ENCODE measurements at places on chromosomes 7 and 10. TPM values are rescaled to one million over a fixed set of nuclear protein-coding genes. Genes with fewer than 3 reads are reported as not detected.

DNA sequence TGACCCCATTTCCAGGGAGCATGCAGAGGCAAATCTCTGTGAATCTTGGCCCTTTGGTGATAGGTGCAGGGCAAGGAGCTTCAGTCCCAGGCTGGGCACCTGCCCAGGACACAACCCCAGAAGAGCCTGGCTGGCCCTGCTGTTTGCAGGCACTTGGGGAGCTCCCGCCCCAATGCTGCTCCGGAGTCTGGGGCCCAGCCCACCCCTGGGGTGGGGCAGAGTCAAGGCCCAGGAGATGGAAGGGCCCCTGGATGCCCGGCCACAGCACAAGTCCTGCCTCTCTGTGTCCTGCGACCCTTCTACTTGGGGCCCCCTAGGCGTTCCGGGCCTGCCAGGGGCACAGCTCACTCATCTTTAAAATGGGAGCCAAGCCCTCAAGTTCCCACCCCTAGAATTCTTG lies 24.7 kb downstream of the PDGFA start:
- peak; percentile 12 for DNase-seq

DNA sequence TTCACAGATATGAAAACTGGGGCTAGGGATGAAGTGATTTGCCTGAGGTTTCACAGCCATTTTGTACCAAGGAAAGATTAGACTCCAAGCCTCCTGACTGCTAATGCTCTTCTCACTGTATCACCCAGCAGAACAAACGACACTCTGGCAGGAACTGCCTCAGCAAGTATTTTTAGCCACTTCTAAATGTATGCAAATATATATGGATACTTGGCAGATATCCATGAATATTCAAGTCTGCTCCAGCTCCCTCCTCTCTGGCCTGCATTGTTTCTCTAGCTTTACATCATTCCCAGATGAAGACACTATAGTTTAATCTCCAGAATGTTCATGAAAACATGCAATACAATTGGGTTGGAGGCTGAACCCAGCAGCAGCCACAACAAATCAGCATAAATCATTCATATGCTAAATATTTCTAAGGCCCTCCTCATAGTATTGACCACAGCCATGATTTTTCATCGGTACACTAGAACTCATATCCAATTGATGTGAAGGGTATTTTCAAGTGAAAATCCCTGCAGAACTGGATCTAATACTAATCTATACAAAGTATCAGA lies 65.5 kb downstream of the HPSE2 start:
- DNase-seq, result no peak

- no peak for DNase-seq
Measured at GRCh38 chr10:122143238-122143841, 127.8 kb upstream of the BTBD16 start.

DNA sequence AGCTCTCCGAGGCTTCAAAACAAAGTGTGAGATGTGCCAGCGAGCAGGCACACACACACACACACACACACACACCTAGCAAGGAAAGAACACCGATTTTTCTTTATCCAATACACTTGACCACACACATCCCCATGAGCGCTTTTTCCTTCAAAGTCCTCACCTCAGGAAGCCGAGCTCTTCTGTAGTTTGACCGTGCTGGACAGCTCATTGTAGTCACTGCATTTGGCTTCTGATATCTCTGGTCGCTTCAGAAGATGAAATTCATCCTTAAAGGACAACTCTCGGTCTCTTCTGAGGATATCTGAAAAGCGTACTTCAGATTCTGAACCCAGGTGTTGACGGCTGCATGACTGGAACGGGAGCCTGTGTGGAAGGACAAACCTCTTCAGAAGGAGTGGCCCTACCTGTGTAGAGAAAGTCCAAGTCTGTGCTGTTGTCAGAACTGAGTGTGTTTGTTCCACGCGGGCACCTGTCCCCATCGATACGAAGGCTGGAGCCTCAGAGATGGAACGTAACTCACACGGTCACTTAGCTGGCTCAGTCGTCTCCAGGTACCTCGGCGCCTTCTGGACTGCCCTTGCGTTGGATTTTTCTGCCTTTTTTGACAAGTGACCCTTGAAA lies 28.1 kb upstream of the SHH start:
- DNase-seq, result no peak

- DNase-seq, result no peak
Measured at GRCh38 chr7:143003393-143004051, 23.4 kb downstream of the OR9A2 start.

DNA sequence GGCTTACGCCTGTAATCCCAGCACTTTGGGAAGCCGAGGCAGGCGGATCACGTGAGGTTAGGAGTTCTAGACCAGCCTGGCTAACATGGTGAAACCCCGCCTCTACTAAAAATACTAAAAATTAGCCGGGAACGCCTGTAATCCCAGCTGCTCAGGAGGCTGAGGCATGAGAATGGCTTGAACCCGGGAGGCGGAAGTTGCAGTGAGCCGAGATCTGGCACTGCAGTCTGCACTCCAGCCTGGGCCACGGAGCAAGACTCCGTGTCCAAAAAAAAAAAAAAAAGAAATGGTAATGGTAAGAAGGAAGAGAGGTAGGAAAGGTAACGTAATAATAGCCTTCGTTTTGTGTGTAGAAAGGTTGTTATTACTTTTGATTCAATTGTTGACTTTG lies 1.2 kb downstream of the HSPA14 start:
- DNase-seq, result no peak

Gene LRRC18
- polyA plus RNA-seq, result not detected

Gene AKR1C2
- 2,054 TPM for polyA plus RNA-seq
